ENCODE measurements at places on chromosomes 2 and 18.

GRCh38 chr18:54947091-54947490, 12.2 kb downstream of the CCDC68 start:
- no peak for DNase-seq

DNA sequence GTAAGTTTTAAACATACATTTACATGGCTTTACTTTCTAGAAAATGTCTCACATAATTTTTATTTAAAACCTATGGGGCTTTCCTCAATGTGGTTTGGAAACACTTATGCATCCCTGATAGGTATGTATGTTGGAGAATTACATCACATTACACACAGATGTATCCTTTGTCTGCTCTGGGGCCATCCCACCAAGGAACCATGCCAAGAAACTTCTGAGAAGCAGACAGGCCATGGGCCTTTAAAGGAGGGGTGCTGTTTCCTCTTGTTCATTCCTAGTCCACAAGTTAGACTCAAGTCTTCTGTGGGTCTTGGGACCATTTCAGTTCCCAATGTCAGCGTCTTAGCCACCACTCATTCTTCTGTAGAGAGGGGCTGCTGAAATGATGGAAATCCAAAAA, 162.0 kb upstream of the SETBP1 start:
- DNase-seq, result no peak

GRCh38 chr2:104888489-104889258, 34.8 kb downstream of the POU3F3 start:
- no peak for DNase-seq

DNA sequence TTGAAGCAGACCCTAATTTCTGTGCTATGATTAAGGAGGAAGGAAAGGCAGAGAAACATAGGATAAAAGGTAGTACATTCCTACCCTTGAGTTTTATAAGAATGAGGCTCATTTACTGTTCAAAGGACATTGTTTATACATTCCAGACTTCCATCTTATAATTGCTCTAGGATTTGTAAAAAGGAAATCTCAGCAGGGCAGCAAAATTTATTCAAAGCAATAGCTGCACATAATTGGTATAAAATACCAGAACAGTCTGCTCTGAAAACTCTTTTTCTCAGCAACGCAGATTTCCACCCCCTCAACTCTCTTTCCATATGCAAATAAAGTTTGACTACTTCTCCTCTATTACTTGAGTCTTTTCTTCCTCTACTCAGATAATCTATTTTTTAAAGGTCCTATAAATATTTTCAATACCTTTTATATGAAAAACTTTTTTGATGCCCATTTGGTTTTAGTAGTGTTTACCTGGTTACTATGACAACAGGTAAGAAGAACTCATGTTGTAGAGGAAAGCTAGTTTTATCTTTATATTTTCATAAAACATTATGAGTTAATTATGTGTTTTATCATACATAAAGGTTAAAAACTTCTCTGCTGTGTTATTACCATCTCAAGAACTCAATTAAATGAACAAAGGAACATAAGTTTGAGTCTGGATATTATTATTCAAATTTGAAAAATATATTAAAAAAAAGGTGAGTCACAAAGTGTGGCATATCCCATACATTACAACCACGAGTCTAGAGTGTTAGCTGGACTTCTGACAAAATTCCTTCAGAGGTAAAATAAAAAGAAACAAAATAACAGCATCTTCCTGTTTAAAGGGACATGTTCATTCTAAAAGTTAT, 19.9 kb downstream of the RBMS1 start:
- DNase-seq, result no peak

- no peak for DNase-seq
These were observed 435.2 kb downstream of the ARHGAP15 start for GRCh38 chr2:143564419-143564818.

- no peak for DNase-seq
These were observed 84.5 kb downstream of the FAM228A start for GRCh38 chr2:24259316-24259715.

DNA sequence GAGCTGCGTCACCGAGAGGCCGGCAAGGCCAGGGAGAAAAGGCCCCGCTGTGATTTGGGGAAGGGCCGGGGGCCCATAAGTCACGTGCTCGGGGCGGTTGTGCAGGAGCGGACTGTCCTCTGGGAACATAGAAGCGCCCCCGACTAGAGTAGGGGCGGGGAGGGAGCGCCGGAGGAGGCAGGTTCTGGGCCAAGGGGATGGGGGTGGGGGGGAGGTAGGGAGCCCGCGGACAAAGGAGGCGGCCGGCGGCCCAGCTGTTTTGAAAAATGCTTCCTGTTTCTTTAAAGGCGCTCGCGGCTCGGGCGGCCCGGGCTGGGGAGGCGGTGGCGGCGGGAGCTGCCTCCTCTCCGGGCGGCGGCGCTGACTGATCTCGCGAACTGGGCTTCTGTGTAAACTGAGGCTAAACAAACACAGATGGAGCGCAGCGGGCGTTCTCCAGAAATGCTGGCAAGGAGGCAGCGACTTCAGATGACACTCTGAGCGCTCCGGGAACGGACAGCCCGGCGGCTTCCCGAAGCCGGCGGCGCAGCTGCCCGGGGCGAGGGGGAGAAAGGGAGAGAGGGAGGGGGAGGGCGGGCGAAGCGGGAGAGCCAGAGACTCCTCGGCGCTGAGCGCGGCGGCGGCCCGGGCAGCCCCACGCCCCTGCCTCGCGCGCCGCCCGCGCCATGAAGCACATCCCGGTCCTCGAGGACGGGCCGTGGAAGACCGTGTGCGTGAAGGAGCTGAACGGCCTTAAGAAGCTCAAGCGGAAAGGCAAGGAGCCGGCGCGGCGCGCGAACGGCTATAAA, at the start of gene ATOH8:
ATOH8 (plus strand) TSS at position 467 of the 788 bp plus-strand sequence; CDS start at position 666, 199 bp downstream.
- DNase-seq, result peak; percentile 45

DNA sequence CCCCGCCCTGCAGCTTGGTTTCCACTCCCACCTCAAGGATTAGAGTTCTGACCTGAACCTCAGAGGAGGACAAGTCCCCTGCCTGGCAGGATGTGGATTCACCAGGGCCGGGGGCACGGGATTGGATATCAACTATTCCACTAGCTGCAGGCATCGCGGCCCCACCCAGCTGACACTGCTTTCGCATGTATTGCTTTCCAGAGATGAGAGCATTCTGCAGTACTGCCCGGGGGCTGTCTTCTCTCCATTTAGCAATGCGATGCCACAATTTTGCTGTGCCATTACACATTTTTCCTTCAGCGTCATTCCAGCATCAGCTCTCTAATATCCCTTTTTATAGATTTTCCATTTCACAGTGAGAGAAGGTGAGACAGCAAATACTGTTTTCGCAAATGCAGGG, 42.0 kb downstream of the CTIF start:
- DNase-seq, result no peak

- DNase-seq, result peak; percentile 52
These were observed 42.0 kb downstream of the NDUFA10 start for GRCh38 chr2:239983004-239983778.

- DNase-seq, result peak; percentile 84
These were observed 13.6 kb upstream of the CYP27C1 start for GRCh38 chr2:127233710-127234109.

- DNase-seq, result peak; percentile 94
These were observed 33.8 kb upstream of the IMPA2 start for GRCh38 chr18:11947214-11948191.

DNA sequence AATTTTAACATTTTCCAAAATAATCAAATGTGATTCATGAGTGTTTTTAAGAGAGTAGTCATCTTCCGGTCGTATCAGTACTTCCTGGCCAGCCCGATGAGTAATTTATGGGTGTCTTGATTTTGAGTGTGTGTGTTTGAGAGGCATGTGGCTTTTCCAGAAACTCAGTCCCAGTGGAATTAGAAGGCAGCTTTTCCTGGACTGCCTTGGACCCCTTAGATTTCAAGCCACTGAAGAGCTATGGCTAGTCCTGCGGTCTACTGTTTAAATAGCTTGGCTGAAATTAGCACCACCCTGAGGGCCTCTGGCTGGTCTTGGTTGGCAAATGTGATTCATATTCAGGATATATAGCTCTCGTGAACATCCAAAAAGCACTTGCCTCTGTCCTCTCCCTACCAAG, 59.4 kb downstream of the HK2 start:
- DNase-seq, result no peak

- no peak for DNase-seq
These were observed 5.5 kb upstream of the TUBB6 start for GRCh38 chr18:12302391-12303147.

DNA sequence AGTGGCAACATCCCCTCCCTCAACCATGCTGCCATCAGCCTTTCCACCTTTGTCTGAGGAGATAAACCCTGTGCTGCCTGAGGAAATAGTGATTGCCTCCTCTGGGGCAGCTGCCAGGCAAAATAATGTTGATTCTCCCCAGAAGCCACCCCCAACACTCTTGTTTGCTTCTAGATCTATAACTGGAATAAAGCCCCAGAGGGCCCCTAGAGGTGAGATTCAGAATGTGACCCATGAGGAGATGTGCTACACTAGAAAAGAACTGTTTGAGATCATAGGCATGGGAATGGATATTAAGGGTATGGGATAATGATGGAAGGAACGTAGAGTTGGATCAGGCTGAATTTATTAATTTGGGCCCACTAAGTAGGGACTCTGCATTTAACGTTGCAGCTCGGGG, 116.3 kb upstream of the RMP24 start:
- no peak for DNase-seq

DNA sequence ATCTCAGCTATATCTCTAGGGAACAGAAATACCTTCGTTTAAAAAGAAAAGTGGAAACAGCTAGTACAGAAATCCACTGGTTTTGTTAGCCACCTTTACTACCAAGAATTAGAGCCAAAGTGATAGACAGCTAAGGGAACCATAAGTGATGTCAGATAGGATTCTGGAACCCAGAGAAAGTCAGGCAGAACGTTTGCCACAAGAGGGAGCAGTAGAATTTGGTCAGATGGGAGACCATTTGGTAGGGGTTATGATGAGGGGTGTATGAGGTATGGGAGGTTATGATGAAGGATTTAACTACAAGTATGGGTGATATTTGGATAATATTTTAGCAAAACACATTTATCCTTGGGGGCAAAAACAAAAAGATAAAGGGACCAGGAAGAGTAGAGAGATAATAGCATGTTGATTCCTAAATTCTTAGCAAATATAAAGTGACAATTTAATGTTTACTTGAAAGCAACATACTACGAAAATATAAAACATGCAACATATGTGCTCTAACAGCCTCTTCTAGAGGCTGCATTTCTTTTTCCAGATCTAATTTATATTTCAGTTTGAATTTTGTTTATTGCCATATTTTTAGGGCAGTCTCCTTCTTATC, 3.3 kb downstream of the SLC8A1 start:
- DNase-seq, result peak; percentile 51

DNA sequence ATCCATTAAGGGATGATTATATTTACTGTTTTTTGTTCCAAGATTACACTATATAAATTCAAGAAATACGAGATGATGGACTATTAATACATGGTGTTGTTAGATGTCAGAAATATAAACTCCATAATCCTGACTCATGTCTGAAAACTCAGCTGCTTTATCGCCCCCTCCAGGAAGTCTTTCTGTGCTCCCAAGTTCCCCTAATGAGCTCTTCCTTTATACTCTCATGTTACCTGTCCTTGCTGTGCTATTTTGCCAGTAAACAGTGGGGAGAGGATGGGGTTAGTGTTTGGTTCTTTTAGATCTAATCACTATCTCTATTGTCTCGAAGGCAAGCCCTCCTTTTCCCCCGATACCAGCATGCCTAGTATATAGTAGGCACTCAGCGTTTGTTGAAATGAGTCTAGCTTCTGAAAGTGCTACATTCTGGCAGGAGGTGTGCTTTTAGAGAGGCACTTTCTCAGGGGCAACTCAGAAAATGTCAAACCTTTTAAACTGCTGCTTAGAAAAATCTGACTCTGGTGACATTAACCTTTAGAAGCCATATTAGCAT, 21.4 kb upstream of the BARD1 start:
- peak; percentile 23 for DNase-seq

DNA sequence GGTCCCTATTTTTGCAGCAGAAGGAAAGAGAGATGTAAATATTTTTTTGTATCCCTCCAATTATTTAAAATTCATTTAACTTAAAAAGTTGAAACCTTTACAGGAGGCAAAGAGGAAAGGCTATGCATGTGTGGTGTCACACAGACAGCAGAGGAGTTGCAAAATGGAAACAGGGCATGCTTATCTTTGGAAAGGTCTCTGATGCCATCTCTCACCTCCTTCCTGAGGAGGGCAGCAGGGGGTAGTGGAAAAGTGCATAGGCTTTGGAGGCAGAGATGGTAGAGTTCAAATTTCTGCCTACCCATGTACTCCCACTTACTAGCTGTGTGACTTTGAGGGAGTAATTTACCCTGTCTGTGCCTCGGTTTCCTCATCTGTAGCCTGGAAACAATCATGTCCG, 99.6 kb upstream of the MCFD2 start:
- peak; percentile 5 for DNase-seq

- DNase-seq, result no peak
These were observed 291.4 kb downstream of the CCDC85A start for GRCh38 chr2:56475191-56475590.

DNA sequence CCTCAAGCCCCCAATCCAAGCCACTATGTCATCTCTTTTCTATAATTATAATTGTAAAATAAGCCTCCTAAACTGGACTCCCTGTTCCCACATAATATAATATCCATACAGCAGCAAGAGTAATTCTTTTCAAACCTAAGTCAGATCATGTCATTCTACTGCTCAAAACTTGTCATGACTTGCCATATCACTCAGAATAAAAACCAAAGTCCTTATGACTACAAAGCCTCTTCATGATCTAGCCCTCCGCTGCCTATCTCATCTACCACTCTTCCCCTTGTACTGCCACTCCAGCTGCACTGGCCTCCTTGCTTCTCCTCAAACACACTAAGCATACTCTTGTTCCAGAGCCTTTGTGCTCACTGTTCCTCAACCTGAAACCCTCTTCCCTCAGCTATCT, 69.9 kb downstream of the MEMO1 start:
- no peak for DNase-seq

- DNase-seq, result no peak
These were observed 46.4 kb downstream of the MTA3 start for GRCh38 chr2:42614838-42615237.

DNA sequence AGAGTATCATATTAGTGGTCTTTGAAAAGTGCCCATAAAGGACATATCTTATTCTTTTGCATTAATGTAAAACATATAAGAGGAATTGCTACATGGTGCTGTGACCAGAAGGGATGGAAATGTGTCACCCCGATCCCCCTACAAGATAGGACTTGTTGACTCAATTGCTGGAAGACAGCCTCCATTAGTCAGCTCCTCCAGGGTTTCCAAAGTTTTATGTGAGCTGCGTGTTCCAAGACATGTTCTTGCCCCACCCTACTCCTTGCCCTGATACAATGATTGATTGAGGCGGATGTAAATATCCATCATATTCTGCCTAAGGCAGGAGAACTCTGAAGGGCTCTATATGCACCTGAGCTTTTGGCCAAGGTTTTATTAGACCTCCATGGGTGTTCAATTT, 541.0 kb upstream of the ZEB2 start:
- no peak for DNase-seq

GRCh38 chr18:56298935-56299334, 339.5 kb downstream of the TXNL1 start:
- peak; percentile 19 for DNase-seq

- no peak for DNase-seq
These were observed 16.3 kb upstream of the SNED1 start for GRCh38 chr2:240981871-240982800.

DNA sequence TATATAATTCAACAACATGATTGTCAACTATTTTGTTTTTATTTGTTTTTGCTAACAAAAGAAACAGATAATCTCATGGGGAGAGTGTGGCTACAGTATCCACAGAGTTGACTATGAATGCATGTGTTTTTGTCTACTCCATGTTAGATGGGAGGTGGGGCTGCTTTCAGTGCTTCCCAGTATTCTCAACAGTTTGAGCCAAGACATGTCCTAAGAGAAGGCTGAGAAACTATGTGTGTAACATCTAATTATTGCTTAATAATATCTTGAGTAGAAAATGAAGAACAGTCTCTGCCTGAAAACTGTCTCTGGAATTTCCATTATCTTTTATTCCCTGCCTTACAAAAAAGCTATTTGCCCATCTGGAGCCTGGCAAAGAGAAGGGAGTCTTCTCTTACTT, 178.8 kb upstream of the MMADHC start:
- DNase-seq, result no peak

All from inflammatory macrophage (primary cell).